ENCODE measurements at places on chromosomes 16 and 17. TPM values are rescaled to one million over a fixed set of nuclear protein-coding genes. Genes with fewer than 3 reads are reported as not detected.

NXN gene
- 2.3 TPM for polyA plus RNA-seq

RNF157 gene
- 20.5 TPM for polyA plus RNA-seq

GP1BA gene
- polyA plus RNA-seq, result not detected

FBXL19 gene
- 0.16 TPM for polyA plus RNA-seq

BAHCC1 gene
- polyA plus RNA-seq, result not detected

SLX1A gene
- 44.5 TPM for polyA plus RNA-seq

MYH3 gene
- 0.47 TPM for polyA plus RNA-seq

MLYCD gene
- 0.81 TPM for polyA plus RNA-seq

MAP2K6 gene
- 21.3 TPM for polyA plus RNA-seq

GRCh38 chr17:36721560-36722120 is 120.3 kb downstream of the MRM1 start:
- no peak for DNase-seq

GRCh38 chr16:22660441-22661160 is 149.9 kb downstream of the NPIPB5 start:
- no peak for DNase-seq

DNA sequence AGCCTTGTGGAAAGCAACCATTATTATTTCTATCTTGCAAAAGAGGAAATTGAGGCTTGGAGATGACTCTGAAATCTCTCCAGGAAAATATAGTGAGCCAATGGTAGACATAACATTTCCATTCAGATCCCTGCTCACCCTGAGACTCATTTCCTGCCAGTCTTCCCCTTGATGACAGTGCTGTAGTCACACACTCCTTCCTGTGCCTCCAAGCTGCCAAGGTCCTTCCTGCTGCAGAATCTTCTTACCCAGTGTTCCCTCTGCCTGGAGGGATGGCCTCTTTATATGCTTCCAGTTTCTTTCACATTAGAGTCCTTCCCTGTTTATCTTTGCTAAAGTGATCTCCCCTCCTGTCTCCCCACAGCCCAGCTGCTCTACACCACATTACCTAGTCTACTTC is 648.1 kb downstream of the TOX3 start:
- DNase-seq, result no peak

DNA sequence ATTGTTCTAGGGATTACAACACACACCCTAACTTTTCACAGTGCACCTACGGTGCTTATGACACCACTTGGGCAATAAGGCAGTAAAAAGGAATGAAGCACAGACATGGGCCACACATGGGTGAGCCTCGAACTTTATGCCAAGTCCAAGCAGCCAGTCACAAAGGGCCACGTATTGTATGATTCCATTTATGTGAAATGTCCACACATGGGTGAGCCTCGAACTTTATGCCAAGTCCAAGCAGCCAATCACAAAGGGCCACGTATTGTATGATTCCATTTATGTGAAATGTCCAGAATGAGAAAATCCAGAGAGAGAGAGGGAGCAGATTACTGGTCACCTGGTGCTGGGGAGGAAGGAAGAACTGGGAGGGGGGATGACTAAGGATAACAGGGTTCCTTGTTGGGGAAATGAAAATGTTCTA is 22.2 kb downstream of the RMI2 start:
- DNase-seq, result no peak

GRCh38 chr17:5283571-5284315 is 1.7 kb downstream of the RABEP1 start:
- DNase-seq, result no peak

- DNase-seq, result no peak
These were observed 18.3 kb upstream of the TMEM92 start for GRCh38 chr17:50255766-50256635.

DNA sequence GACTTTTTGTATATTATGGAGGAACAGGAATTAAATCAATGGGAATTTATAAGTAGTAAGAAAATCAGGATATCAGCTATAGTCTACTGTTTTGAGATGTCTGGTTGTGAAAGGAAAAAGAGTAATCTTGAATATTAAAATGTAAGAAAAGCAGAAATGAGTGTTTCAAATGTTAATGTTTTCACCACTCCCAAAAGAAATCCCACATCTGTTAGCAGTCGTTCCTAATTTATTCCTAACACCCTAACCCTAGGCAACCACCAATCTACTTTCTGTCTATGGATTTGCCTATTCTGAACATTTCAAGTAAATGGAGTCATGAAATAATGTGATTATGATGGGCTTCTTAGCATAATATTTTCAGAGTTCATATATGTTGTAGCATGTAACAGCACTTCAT is 133.0 kb downstream of the CHD9 start:
- no peak for DNase-seq

GRCh38 chr16:23362460-23363317 is 60.6 kb downstream of the SCNN1B start:
- DNase-seq, result no peak

DNA sequence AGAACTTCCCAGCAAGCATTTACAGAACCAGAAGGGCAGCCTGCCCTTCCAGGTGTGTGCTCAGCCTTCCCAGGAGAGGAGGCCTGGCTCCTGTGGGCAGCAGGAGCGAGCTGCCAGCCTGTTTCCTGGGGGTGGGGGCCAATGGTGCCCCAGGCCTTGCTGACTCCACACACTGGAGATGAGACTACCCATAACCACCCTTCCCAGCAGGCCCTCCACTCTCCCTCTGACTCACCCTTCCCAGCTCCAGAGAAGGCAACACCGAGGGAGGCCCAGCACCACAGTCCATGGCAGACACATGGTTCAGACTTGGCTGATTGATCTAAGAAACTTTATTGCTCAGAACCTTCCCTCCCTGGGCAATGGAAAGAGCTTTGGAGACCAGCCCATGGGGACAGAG is 1.8 kb upstream of the PRSS53 start:
- DNase-seq, result no peak

GRCh38 chr17:69147460-69147859 is 5.8 kb upstream of the ABCA6 start:
- no peak for DNase-seq

- no peak for DNase-seq
These were observed 11.0 kb upstream of the C16orf74 start for GRCh38 chr16:85761861-85762260.

GRCh38 chr17:18181358-18181757 is 2.3 kb upstream of the ALKBH5 start:
- DNase-seq, result no peak

DNA sequence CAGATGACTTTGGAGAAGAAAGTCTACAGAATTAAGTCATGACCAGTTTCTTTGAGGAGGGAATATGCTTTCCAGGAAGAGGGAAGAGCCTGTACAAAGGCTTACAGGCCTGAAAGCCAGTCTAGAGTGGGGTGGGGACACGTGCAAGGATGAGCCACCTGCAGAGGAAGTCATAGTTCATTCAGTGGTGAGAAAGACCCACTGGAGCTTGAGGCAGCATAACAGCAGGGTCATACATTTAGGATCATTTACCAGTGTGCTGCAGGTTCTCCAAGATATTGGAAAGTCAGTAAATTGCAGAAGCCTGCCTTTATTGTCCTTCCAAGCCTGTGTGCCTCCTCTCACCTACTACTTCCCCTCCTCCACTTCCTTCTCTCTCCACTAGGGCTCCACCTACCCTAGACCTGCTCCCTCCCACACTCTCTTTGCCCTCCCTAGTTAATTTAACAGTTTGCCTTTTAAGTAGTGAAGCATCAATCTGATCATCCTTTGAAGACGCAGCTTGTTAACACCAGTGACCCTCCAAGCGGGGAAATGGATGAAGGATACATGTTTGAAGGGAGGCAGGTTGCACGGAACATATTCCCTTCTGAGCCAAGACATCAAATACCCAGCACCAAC is 40.2 kb downstream of the CDRT15 start:
- DNase-seq, result no peak

DNA sequence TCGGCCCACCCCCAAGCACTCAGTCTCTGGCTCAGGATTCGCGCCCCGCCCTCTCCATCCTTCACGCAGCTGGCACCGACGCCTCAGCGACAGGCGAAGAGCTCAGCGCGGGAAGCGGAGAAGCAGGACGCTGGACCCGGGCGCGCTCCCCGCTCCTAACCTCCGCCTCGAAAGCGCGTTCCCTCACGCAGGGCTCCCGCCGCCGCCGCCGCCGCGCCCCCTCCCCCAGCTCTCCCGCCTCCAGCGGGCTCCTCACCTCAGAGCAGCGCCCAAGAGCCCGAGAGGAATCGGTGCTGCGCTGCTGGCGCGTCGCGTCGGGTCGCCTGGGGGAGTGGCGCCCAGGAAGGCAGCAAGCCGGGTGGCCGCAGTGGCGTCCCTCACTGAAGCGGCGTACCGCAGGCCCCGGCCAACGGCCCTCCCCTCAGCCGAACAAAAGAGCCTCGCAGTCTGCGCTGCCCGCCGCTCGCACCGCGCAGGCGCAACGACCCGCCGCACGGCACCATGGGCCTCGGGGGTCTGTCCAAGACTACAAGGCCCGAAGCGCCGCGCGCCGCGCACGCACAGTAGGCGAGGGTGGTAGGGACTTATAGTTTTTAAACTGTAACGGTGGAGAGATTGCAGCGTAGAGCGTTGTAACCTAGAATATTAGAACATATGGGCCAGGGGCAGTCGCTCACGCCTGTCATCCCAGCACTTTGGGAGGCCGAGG is at the start of gene CBX1:
Gene CBX1 (minus strand): TSS at position 467 of the 709 bp plus-strand sequence. CDS start 24,474 bp downstream, outside the sequence.
- DNase-seq, result peak; percentile 93

DNA sequence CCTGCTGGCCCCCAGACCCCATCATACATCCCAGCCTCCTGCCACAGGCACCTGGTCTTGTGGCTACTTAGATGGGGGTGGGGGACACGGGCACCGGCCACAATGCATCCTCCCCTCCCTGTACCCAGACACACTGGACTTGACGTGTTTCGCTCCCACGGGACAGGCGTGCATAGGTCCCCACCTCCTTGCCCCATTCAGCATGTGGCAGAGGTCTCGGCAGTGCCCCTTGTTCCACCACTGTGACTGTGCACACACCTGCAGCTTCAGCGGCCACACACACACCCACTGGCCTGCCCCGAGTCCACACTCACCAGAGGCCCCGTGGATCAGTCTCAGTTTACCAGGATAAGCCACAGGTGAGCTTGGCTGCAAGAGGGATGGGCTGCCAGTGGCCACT is 109.6 kb downstream of the ENGASE start:
- DNase-seq, result no peak

DNA sequence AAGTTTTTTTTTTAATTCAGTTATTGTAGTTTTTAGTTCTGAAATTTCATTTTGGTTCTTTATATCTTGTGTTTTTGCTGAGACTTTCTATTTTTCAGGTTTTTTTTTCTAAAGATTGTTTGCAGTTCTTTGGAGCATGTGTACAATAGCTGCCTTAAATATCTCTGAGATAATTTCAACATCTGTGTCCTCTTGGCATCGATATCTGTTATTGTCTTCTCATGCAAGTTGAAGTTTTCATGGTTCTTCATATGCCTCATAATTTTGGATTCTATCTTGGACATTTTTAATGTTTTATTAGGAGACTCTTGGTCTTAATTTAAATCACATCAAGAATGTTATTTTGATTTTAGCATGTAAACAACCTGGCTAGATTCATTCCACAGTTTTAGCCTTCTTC is 22.8 kb downstream of the COX11 start:
- no peak for DNase-seq

- no peak for DNase-seq
These were observed 15.7 kb downstream of the GJD3 start for GRCh38 chr17:40348562-40349476.

DNA sequence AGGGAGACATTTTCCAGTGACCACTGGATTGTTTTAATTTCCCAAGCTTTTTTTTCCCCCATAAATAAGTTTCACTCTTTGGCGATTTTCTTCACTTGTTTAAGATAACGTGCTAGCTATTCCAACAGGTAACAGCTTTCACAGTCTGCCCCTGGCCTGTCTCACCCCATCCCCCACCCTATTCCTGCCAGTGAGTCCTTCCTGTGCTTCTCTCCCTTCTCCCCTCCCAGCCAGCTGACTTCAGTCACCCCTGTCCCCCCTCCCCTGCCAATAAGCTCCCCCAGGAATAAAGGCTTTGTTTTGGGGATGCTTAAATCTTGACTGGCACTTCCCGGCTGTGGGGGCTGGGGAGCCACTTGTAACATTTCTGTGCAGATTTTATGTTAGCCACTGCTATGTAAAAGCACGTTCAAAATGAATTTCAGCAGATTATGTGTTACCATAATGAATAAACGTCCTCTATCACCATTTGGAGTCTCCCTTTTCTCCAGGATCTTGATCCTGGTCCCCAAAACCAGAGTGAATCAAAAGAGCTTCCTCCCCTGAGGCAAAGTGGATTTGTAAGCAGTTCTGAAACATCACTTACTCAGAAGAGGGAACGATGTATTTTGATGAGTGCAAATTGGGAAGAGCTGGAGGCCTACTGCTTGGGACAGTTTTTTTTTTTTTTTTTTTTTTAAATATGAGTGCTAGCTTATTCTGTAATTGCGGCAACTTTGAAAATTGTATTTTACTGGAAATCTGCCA is 58.2 kb downstream of the IGF2BP1 start:
- DNase-seq, result no peak

- DNase-seq, result no peak
These were observed 33.2 kb downstream of the SPHK1 start for GRCh38 chr17:76417499-76418143.

DNA sequence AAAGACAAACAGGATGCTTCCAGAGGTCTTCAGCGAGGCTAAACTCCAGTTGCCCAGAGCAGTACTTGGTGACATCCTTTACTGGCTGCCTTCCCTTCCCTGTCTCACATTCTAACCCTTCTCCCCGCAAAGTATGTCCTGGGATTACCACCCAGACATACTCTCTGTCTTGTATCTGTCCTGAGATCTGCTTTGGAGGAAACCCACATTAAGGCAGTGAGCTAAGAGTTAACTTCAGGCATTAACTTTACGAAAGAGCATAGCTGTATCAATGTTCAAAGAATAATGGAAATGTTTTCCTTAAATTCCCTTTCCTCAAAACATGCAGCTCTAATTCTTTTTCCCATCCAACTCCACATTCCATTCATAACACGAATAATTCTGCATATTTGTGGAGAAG is 385.2 kb downstream of the NPIPA8 start:
- DNase-seq, result no peak

GRCh38 chr17:80026359-80027042 is 9.2 kb downstream of the TBC1D16 start:
- DNase-seq, result no peak

GRCh38 chr17:76262732-76263344 is 2.3 kb upstream of the UBALD2 start:
- peak; percentile 22 for DNase-seq

- no peak for DNase-seq
These were observed 999.7 kb downstream of the CDH11 start for GRCh38 chr16:64122177-64122576.

GRCh38 chr16:66824006-66824405 is 6.8 kb downstream of the NAE1 start:
- no peak for DNase-seq

All from CD4-positive, alpha-beta memory T cell (primary cell).